ENCODE measurements at places on chromosomes 12 and 14.

DNA sequence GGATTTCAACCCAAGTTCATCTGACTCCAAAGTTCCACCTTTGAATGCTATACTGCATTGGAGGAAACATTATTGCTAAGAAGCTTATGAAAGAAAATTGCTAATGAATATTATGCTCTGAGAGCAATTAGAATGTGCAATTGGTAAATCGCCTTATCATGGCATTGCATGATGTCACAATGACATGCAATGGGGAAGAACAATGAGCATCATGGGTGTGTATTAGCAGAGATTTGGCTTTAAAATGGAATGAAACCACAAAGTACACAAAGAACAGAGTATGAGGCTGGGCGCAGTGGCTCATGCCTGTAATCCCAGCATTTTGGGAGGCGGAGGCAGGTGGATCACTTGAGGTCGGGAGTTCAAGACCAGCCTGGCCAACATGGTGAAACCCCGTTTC is 34.7 kb downstream of the FOS start:
- DNase-seq: no peak

- DNase-seq: peak; percentile 44
These were observed 47.4 kb downstream of the AVPR1A start for GRCh38 chr12:63103494-63104131.

GRCh38 chr14:66652525-66653106 is 144.7 kb downstream of the GPHN start:
- no peak for DNase-seq

GRCh38 chr12:66653796-66654195 is 25.1 kb downstream of the GRIP1 start:
- DNase-seq: no peak

DNA sequence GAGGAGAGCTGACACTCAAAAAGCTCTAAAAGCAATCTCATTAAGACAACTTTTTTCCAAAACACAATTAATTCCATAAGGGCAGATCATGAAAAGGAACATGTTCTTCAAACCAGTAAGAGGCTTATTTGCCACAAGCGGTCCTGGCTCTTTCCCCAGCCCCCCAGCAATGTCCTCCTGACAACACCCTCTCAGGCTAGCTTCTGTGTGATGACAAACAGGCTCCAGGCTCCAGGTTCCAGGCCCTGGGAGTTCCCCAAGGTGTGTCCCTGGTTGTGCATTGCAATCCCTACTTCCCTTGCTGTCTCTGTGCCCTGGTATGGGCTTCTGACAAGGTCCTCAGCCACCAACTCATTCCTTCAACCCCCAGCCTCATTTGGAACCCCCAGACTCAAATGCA is 8.9 kb downstream of the HVCN1 start:
- no peak for DNase-seq

DNA sequence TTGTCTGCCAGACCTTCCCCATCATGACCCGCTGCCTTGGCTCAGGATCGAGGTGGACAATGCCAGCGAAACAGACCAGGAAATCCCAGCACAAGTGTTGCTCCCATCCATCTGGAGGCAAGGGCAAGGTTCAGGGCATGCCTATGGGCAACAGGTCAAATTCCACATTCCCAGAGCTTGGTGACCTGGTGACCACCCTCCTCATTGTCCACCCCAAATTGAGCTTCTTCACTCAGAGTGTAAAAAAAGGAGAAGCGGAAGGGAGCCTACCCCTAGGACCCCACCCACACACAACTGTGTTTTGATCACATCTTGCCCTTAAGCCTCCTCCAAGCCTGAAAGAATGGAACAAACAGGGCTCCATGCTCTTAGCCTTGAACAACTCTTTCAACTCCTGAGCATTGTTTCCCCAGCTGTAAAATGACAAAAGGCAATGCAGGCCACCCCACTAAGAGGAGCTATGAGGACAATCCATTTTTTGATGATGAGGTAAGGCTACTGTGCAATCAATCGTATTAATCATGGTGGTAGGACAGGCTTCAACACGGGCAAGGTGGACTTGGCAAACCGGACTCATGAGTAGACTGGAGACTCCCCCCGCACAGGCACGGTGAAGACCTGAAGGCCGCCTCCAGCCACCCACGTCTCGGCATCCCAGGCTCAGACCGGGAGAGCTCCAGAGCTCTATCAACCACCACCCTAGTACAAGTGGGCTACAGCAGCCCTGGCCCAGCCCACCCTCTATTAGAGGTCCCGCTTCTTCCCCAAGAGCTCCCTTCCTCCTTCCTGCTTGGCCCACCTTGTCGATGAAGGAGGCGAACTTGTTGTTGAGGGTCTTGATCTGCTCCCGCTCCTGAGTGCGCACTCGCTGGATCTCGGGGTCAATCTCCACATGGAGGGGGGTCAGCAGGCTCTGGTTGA is 866 bp downstream of the KRT79 start:
- DNase-seq: no peak

DNA sequence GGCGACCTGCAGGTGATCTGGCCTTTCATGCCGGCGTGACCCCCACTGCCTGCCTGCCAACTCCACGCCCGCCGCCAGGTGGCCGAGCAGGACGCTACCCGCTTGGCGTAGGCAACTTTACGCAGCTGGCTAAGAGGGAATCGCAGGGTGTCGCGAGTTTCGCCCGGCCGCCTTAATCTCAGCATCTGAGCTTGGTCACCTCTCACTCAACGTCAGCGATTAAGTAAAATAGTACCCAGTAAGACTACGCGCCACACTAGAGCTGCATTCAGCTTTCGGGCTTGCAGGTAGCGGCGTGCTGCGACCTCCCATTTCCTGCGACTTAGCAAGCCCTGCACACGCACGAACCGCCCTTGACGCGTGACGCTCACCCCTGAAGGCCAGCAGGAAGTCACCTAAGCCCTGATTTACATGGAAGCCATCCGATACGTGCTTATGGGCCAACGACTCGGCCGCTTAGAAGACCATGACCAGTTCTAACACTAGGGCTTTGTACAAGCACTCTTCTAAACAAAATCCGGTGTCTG is 33.2 kb downstream of the WBP11 start:
- peak; percentile 71 for DNase-seq

DNA sequence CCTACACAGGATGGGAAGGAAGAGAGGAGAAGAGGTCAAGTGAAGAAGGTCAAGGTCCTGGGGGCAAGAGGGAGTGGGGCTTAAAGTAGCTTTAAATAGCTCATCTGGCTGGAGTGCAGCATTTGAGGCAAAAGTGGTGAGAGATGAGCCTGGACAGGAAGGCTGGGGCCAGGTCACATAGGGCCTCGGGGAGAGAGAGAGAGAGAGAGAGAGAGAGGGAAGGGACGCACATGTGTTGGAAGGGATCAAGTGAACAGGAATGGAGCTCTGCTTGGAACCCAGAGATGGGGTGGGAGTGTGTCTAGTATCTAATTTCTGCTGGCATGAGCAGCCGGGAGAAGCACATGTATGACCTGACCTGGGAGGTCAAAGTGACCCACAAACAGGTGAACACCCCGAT is 407.5 kb downstream of the MED13L start:
- DNase-seq: no peak

GRCh38 chr12:116919247-116919661 is 8.5 kb downstream of the FBXW8 start:
- DNase-seq: no peak

DNA sequence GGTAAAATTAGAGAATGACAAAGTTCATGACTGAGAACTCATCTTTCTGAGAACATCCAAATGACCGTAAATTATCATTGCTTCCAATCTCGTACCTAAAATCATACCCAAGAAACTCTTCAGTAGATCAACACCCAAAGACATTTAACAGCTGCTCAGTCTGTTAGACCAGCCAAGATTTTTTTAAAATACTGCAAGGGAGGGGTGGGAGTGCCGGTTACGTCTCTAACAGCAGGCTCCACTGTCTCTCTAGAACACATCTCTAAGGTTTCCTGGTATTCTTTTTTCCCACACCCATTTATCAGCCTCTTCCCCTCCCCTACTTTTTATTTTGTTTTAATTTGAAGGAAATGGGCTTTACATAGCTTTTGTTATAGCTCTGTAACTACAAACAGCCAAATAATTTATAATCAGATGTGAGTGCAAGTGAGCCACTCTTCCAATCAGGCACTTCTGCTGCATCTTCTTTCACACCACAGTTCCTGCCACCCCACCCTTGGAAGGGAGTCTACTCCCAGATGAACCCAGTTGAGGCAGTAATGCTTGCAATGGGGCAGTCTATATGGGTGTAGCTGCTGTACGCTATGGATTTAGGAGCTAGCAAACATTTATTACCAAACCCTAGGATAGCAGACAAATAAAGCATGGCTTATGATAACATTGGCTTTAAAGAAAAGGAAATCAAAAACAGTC is 21.9 kb downstream of the PTPRB start:
- no peak for DNase-seq

DNA sequence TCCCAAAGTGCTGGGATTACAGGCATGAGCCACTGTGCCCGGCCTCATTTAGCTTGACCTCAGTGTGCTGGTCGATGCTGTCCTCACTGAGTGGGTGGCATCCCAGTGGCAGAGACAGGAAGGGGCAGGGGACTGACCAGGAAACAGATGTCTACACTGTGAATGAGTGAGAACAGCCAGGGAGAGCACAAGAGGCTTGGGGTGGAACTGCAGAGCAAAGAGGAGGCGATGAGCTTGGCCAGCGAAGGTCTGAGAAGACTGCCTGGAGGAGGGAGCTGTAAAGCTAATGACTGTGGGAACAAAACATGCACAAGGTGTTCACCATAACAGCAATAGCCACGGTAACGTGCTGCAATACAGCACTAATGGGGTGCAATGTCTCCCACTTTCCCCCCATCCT is 57.2 kb upstream of the BEGAIN start:
- DNase-seq: no peak

DNA sequence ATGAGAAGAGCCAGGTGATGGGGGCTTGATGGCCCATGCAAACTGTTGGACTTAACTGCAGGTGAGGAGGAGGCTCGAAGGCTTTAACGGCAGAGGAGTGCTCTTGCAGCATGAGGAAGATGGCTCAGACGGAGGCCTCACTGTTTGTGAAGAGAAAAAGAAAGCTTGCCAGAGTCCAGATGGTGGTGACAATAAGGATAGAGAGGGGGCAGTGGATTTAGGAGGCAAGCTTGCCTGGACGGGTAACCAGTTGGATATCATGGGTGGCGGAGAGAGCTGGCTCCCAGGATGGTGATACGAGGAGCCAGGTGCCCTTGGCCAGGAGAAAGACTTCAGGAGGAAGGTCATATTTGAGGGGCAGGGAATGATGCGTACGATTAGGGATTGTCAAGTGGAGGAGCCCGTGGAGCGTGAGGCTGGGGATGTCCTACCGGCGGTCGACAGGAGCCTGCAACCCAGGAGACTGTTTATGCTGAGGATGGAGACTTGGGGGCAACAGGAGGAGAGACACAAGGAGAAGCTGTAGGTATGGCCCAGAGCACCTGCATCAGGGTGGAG is 71.8 kb downstream of the CACNA1C start:
- DNase-seq: no peak

GRCh38 chr12:18754124-18754707 is 16.3 kb downstream of the CAPZA3 start:
- DNase-seq: no peak

GRCh38 chr14:67332468-67332867 is 27.1 kb downstream of the ATP6V1D start:
- no peak for DNase-seq

DNA sequence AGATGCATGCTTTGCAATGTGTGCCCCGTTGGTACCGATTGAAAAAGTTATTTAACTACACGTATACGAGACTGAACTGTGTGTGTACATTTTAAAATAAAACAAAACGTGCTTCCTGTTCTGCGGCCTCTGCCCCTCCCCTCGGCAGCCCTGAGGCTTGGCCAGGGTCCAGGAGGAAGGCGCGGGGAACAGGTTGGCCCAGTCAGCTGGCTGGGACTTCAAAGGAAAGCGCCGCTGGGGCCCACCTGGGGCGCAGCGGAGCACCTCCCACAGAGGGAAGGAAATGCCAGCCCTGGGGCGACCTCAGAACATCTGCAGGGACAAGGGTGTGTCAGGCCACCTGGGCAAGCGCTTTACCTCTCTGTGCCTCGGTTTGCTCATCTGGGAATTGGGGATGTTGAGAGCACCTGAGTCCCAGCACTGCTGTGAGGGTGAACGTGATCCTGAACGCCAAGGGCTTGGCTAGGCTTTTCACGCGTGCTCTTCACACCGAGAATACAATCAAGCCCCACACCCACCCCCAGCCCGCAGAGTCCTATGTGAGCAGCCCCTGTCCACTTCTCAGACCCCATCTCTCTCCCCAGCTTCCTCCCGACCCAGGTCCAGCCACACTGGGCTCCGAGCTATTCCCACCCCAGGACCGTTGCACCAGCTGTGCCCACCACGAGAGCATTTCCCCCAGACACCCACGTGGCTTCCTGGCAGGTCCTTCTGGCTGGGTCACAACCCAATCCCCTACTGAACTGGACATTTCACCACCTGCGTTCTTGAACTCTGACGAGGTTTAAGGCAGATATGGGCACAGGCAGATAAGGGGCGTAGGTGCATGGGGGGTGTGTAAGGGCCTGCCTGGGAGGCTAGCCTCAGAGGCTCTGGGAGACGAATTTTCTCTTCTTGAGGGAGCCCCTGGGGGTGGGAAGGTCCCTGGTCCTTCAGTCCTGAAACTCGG is 41.9 kb upstream of the NCOR2 start:
- DNase-seq: peak; percentile 65

GRCh38 chr14:90666571-90666970 is 149.7 kb downstream of the TTC7B start:
- no peak for DNase-seq

- DNase-seq: no peak
These were observed 357.0 kb downstream of the BCAT1 start for GRCh38 chr12:24591715-24592440.

DNA sequence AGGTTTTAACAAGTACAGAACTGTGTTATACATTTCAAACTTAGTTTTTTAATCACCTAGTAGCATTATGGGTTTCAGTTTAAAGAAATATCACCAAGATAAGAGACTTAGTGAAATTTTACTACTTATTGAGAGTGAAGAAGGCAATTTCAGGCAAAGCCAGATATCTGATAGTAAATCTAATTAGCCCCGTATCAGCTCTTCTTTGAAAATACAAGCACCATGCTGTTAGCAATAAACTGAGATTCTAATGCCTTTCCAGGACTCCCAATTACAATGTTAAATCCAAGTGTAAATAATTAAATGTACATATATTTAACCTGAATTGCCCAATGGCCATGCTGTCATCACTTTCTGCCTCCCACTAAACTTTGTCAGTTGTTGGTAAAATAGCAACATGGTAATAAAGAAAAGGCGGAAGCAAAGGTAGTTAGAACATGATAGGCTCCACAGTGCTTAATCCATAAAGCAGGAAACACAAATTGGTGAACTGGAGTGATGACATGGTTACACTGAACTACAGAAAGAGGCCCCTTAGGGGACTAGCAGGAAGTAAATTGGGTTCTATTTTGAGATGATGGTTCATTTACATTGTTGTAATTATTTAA is 646.1 kb downstream of the C12orf50 start:
- no peak for DNase-seq

GRCh38 chr12:48788854-48789775 is at the start of gene ADCY6:
Gene ADCY6 (minus strand): TSS chr12:48789089. CDS start chr12:48783434, 5,655 bp downstream.
- DNase-seq: peak; percentile 72
